ENCODE measurements at places on chromosomes 11 and 22.
A peak's percentile ranks its signal among the peaks of the same experiment; 100 is the strongest.

DNA sequence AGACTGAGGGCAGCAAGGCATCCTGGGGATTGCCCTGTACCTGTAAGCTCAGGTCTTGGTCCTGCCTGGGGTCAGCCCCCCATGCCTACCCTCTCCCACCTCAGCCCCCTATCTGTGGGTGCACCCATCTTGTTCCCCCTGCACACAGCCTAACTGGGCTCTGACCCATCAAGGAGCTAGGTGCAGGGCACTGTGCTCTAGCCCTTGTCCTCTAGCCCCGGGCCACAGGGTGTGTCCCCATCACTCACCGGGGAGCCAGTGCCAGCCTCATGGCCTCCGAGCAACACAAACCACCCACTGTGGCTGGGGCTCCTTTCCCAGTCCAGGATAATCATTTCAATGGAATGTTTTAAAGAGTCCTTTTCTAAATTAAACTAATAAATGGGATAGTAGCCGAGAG, 293.9 kb upstream of the PLET1 start:
- no peak for DNase-seq

DNA sequence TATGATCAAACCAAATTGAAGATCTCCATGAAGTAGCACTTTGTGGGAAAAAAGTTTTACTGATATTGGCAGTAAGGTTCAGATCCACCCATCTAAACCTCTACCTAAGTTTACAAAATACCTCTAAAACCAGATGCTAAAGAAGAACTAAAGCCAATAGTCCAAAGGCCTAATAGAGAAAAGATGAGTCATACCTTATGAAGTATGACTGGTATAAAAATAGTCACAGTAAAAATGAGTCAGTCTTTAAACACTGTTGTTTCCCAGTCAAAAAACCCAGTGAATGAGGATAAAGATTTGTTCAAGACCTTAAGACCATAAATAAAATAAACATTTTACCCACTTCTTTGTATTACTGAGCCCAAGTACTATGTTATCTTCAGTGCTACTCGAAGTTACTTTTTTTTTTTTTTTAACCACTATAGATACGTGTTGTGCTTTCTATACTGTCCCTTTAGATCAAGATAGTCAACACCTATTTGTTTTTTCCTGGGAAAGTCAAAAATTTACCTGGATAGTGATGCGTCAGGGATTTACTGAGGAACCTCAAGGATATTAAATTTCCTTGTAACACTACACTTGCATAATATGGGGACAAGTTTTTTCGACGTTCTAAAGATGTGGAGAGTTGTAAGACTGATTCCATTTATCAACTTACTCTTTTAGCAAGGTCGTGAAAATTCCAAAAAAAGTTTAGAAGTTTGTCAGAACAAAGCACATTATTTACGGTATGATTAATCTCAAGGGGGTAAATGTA, 87.3 kb downstream of the CCDC73 start:
- no peak for DNase-seq

GRCh38 chr22:45235101-45235777, 5.5 kb downstream of the KIAA0930 start:
- no peak for DNase-seq

DNA sequence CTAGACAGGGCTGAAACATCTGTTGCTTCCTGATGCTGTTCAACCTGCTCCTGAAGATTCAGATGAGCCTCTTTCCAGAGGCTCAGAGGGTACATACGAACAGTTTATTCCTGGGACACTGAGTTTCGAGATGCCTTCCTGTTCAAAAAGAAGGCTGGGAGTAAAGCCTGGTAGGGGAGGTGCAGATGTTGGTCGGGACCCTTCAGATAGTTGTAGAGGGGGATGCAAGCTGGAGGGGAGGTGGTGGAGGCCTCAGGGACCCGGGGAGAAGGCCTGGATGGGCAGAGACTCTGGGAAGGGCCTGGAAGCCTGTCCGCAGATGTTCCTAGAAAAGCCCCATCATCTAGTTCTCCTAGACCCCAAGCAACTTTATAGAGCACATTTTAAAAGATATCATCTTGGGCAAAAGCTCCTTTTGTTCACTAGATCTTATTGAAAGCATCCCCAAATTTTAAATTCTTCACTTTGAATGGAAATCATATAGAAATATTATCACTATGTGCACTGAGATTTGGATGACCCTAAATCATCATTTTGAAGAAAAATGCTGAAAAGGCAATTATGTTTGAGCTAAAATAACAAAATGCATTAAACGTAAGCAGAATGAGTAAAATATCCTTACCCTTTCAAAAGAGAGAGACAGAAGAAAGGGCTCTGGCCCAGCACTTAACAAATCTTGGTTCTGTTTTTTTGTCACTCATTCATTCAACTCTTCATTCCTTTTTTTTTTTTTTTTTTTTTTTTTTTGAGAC, 41.2 kb downstream of the RTL6 start:
- no peak for DNase-seq

- no peak for DNase-seq
These were observed 1.3 kb upstream of the SLC3A2 start for GRCh38 chr11:62879235-62879978.

DNA sequence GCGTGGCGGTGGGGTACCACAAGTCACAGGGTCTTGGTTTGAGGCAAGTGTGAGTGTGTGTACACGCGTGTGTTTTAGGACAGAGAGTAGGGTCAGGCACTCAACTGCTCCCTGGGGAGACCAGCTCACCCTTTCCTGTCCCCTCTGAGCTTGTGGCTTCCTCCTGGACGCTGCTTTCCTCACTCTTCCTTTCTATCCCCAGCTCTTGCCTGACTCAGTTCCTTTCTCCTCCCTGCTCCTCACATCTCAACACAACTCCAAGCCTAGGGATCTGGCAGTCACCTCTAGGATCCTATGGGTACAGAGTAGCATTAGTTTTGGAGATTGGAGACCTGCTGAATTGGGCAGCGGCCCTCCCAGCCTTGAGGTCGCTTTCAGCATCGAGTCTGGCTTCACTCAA, 4.1 kb downstream of the CLCF1 start:
- DNase-seq = no peak

- peak; percentile 13 for DNase-seq
These were observed 839.9 kb upstream of the TENM4 start for GRCh38 chr11:80280737-80281136.

GRCh38 chr22:19086896-19087295, 35.3 kb downstream of the DGCR2 start:
- no peak for DNase-seq
